ENCODE measurements at places on chromosomes 2 and 18.

- DNase-seq: no peak
These were observed 43.4 kb upstream of the DSC1 start for GRCh38 chr18:31206071-31206470.

GRCh38 chr2:229350883-229351282 is 79.8 kb upstream of the PID1 start:
- no peak for DNase-seq

DNA sequence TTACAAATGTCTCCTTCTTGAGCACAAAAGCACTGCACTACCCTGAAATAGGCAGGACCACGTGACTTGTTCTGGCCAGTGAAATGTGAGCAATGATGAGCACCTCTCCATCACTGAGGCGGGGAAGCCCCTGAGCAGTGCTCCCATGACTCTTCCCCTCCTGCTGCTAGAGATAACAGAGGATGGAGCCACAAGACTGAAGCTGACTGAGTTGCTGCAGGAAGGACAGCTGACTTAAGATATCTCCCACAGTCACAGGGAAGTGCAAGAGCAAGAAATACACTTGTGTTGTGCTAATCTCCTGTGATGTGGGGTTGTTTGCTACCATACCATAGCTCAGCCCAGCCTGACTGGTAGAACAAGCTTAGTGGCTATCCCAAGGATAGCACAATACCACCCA is 38.7 kb downstream of the STK39 start:
- no peak for DNase-seq

- DNase-seq: no peak
These were observed 452.1 kb upstream of the ST6GAL2 start for GRCh38 chr2:107338059-107338458.

DNA sequence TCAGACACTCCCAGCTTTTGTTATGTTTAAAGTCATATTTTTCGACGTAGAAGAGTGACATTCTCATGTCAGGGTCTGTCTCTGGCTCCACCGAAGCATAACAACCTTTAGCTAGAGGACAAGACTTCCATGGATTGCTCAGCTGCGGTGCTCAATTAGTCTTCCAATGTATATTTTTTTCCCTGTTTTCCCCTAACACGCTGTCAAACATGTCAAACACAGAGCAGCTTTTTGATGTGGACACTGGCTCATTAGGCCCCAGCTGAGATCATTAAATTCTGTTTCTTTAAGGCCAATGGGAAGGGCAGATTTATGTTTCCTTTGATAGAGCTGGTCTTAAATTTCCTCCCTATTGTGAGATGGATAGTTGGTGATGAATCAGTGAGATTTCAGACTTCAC is 525.4 kb downstream of the PIK3C3 start:
- DNase-seq: no peak

- no peak for DNase-seq
These were observed 70.4 kb downstream of the CWC22 start for GRCh38 chr2:179936654-179937053.

GRCh38 chr18:29853126-29853525 is 1189.4 kb downstream of the DSC3 start:
- DNase-seq: no peak

DNA sequence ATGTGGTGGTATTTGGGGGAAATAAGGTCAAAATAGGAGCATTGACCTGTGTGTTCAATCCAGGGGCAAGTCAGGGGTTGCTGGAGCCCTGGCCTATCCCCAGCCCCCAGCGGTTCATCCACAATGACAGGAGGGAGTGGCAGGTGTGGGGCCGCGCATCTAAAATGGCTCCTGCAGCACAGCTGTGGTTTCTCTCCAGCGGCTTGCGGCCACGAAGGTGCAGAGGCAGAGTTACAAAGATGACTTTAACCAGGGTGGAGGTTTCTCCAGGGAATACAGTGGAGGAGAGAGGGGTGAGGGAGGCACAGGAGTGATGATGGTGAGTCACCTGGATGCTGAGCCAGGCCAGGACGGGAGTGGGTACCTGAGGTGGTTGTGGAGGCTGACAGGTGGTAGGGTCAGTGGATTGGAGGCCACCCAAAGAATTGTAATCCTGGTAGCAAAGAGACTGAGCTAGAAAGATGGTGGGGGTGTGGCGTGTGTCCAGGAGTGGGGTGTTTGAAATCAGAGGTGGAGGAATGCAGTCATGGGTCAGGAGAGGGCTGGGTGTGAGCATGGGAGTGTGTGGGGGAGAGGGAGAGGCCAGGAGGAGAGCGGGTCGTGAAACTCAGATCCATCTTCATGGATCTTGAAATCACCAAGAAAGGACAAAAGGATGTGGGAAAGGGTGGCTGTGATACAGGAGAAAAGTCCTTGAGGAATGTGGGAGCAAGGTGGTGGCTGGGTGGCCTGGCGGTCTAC is 83.2 kb downstream of the CTIF start:
- DNase-seq: no peak

DNA sequence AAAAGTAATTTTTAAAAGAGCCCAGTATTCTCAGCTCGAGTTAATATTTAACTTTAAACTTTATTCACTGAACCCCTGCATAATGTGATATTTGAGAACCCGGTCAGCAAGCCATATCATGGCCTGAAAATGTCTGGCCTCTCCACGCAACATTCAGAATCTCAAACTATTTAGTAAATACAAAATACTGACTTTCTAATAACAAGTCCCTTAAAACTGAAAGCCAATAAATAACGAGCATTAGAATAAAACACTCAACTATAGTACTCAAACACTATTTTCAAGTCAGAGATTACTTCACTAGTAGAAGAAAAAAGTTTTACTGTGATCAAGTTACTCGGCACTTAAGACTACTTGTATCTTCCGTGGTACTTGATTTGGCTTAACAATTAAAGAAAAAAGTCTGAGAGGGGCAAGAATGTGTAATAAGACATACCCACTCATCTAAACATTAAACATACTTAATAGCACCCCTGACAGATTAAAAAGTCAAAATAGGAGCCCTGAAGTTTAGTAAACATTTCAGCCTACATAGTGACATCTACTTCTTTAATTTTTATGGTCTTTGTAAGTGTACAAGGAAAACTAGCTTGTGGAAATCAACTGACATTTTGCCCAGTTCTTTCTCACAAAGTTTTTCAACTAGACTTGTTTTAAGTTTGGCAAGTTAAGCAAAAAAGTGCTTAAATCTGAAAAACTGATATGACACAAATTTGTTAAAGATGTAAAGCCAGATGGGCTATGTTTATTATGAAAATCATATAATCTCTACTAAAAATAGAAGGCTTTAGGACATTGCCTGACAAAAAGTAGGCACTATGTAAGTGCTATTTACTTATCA is 38.2 kb downstream of the RTN4 start:
- no peak for DNase-seq

DNA sequence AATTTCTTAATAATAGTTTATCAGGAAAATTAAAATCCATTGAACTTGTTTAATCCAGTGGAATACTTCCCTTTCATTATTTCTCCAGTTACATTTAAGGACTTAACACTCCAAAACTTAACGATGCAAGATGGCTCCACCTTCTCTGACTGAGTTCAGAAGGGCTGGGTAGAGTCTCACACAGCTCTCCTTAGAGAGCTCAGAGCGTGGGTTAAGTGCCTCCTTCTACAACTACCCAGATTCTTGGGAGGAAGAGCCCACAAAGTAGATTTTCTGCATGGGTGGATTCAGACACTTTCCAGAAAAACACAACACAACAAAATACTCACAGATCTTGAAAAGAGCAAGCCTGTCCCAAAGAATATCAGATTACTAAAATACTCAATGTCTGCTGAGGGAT is 130.6 kb downstream of the THADA start:
- DNase-seq: no peak

DNA sequence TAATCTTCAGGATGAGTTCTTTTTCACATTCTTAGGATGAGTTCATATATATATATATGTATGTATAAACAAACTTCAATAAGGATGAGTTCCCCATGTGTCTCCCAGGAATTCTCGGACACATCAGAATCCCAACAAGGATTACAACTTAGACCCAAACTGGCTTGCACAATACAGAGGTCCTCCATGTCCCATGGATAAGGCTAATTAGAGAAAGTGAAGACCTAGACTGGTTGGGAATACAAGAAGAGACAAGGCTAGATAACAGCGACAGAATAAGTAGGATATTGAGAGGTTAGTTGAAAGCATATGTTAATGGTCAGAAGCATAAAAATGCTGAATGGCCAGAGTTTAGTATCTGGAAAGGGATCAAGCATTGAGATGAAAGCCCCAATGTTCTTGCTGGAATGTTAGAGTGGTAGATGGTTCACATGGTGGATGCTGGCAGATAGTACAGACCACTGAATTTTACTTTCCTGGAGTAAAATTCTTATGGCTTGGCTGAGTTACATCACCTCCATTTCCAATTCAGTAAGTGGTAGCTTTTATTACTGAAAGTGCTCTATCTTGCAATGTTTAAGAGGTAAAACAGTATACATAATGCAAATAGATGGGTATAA is 154.9 kb upstream of the EPHA4 start:
- no peak for DNase-seq

- no peak for DNase-seq
These were observed 21.5 kb upstream of the BIN1 start for GRCh38 chr2:127128445-127128904.

- no peak for DNase-seq
These were observed 18.0 kb downstream of the KLF11 start for GRCh38 chr2:10061221-10061925.

DNA sequence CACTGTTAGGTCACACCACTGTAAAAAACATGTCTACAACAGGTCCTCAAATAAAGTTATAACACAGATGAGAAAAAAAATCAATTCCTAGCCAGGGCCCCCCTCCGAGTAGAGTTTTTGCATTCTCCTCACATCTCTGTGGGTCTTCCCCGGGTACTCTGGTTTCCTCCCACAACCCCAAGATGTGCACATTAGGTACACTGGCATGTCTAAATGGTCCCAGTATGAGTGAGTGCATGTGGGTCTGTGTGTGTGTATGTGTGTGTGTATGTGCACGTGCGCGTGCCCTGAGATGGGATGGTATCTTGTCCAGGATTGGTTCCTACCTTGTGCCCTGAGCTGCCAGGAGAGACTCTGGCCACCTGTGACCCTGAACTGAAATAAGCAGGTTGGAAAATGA is 4.9 kb downstream of the TYW5 start:
- DNase-seq: no peak

- DNase-seq: no peak
These were observed 66.1 kb upstream of the ATP8B1 start for GRCh38 chr18:57869221-57869620.

DNA sequence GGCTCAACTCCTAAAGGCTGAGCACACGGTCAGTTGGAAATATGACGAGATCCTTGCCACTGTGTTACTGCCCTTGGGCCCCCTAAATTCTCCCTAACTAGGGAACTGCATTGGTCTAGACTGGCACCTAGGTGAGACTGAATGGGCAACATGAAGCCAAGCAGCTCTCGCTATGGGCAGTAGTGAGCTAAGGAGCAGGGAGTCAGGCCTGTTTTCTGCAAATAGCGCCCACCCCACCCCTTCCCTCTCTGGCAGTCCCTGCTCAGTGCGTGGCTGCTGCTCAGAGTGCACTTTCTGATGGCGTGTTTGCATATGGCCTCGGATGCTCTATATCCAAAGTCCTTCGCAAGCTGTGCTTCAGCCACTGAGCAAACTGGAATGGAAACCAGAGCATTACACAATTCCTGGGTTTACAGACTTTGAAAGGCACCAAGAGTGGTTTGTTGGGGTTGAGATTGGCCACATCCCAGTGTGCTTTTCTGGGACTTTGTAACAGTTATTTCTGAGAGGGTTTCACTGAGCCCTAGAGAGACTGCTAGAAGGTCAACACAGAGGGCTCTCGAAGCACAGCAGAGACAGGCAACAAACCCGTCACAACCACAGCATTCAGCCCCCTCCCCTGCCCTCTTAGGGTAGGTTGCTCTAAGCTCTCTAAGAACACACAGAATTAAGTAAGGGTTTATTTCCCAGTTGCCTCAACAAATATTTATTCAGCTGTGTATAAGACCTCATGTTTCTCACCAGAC is 419.9 kb downstream of the STK39 start:
- DNase-seq: no peak

- DNase-seq: no peak
These were observed 40.1 kb upstream of the CLASP1 start for GRCh38 chr2:121689356-121689755.

DNA sequence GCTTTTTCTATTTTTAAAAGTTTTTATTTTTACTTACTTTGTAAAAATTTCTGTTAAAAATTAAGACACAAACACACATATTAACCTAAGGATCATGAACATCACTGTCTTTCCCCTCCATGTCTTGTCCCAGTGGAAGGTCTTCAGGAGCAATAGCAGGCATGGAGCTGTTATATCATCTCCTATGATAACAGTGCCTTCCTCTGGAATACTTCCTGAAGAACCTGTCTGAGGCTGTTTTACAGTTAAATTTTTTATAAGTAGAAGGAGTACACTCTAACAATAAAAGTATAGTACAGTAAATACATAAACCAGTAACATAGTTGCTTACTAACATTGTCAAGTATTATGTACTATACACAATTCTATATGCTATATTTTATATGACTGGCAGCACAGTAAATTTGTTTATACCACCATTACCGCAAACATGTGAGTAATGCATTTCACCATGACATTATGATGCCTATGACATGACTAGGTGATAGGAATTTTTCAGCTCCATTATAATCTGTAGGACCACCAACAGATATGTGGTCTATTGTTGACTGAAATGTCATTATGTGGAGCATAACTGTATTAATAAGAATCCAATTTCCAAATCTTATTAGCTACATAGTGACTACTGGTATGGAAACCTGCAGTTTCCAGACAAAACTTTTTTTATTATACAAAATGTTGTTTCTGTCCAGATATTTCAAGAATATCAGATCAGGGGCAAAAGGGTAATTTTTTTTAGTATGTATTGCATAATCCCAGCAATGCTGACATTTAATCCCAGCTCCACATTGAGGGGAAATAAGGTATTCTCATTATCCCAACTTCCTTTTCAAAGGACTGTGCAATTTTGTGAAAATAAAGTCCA is 337.2 kb upstream of the SLC39A10 start:
- no peak for DNase-seq

DNA sequence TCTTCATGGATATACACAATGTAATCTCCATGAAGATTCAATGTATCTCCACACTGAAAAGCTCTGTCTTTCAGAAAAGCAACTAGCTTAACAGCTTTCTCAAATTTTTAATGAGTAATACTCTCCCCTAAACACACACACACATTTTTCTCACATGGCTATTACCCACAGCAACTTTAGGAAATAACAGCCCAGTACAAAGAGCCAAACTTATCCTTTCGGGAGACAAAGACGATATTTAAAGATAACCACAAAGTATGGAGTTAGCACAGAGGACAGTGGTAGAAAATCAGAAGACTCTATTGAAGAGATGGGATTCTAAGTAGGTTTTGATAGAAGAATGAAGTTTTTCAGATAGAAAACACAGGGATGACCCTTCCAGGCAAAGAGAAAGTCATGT is 394.9 kb upstream of the TRIB2 start:
- DNase-seq: no peak

DNA sequence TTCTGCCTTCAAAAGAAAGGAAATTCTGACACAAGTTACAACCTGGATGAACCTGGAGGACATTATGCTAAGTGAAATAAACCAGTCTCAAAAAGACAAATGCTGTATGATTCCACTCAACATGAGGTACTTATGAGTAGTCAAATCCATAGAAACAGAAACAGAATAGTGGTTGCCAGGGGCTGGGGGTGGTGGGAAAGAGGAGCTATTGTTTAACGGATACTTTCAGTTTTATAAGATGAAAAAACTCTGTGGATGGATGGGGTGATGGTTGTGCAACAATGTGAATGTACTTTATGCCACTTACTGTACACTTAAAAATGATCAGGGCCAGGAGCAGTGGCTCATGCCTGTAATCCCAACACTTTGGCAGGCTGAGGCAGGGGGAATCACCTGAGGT is 15.4 kb downstream of the SLC35F5 start:
- DNase-seq: no peak

- DNase-seq: no peak
These were observed 21.8 kb downstream of the WDR7 start for GRCh38 chr18:56672981-56673380.
